ENCODE measurements at places on chromosomes 5 and 9.

- no peak for DNase-seq
Observed at GRCh38 chr5:153891394-153891793, 147.3 kb downstream of the FAM114A2 start.

GRCh38 chr5:56479126-56479525 is 246.0 kb upstream of the ANKRD55 start:
- DNase-seq = no peak

- no peak for DNase-seq
Observed at GRCh38 chr9:122806661-122807060, 6.7 kb downstream of the OR1K1 start.

GRCh38 chr9:133351908-133352634 is 4.1 kb downstream of the RPL7A start:
- DNase-seq = no peak

DNA sequence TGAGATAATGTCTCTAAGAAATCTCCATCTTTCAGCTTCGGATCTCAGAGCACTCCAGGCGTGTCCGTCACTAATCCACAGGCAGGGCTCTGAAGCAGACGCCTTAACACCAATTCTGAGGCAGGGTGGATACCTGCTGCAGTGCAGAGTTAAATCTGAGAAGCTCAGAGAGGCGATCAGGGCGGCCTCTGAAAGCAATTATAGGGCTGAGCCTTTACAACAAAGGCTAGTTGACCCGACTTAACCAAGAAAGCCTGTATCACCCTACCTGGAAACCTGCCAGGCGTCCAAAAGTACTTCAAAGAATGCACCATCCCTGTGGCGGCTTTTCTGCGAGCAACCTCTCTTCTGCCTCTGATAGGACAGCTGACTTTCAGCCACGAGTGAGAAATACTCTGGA is 134.8 kb upstream of the MSX2 start:
- no peak for DNase-seq

GRCh38 chr5:76351577-76351976 is 51.5 kb upstream of the IQGAP2 start:
- no peak for DNase-seq

- DNase-seq = no peak
Observed at GRCh38 chr9:96056226-96056625, 180.7 kb downstream of the ERCC6L2 start.
